ENCODE measurements at places on chromosomes 5 and 9. TPM values are rescaled to one million over a fixed set of nuclear protein-coding genes. Genes with fewer than 3 reads are reported as not detected.
A peak's percentile ranks its signal among the peaks of the same experiment; 100 is the strongest.

GRCh38 chr9:14183001-14183400 is 130.9 kb downstream of the NFIB start:
- H3K4me3 ChIP-seq, result no peak overlapping the region
- no peak for DNase-seq
- H3K4me1 ChIP-seq, result no peaks in the 10 kb centered on the region
- H3K27me3 ChIP-seq, result no peaks in the 10 kb centered on the region
- H3K36me3 ChIP-seq, result no peaks in the 10 kb centered on the region

DNA sequence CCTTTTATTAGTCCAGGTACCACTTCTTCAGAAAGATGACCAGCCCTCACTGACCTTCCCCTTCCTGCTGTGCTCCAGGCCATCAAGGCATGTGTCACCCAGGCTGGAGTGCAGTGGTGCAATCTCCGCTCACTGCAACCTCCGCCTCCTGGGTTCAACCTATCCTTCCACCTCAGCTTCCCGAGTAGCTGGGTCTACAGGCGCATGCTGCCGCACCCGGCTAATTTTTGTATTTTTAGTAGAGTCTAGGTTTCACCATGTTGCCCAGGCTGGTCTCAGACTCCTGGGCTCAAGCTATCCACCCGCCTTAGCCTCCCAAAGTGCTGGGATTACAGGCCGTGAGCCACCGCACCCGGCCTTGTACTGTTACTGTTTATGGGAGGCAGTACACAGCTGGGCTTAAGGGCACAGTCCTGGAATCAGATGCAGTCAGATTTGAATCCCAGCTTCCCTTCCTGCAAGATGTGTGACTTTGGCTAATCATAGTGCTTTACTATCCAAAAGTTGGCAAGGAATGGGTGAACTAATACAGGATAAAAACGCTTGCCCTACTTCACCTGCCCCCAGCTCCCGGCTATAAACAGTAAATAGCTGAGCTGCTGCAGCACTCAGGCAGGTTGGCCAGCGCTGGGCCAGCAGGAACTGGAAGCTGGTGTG is 483 bp upstream of the EIF4EBP3 start:
- no peaks in the 10 kb centered on the region for H3K27me3 ChIP-seq
- H3K27ac ChIP-seq, result peak overlapping the region; percentile 89
- H3K36me3 ChIP-seq, result peaks cover 33% of the 10 kb centered on the region
- H3K4me3 ChIP-seq, result peak overlapping the region; percentile 83
- DNase-seq, result no peak

- no peak overlapping the region for H3K27ac ChIP-seq
- no peaks in the 10 kb centered on the region for H3K4me1 ChIP-seq
- H3K36me3 ChIP-seq, result no peaks in the 10 kb centered on the region
- no peak for DNase-seq
- H3K27me3 ChIP-seq, result no peaks in the 10 kb centered on the region
Measured at GRCh38 chr9:16559418-16560188, 310.9 kb downstream of the BNC2 start.

- no peaks in the 10 kb centered on the region for H3K36me3 ChIP-seq
- H3K4me3 ChIP-seq, result no peak overlapping the region
- H3K4me1 ChIP-seq, result peaks cover 15% of the 10 kb centered on the region
- DNase-seq, result no peak
Measured at GRCh38 chr9:125632321-125633115, 74.5 kb downstream of the MAPKAP1 start.

- H3K4me1 ChIP-seq, result no peaks in the 10 kb centered on the region
- H3K36me3 ChIP-seq, result no peaks in the 10 kb centered on the region
- no peak for DNase-seq
- no peaks in the 10 kb centered on the region for H3K27me3 ChIP-seq
- no peak overlapping the region for H3K4me3 ChIP-seq
Measured at GRCh38 chr5:147332658-147333057, 97.8 kb downstream of the STK32A start.

GRCh38 chr5:55160493-55161209 is 680 bp downstream of the GPX8 start:
- H3K4me1 ChIP-seq, result no peaks in the 10 kb centered on the region
- no peak overlapping the region for H3K4me3 ChIP-seq
- no peaks in the 10 kb centered on the region for H3K36me3 ChIP-seq

GRCh38 chr9:131236161-131236560 is 40.1 kb downstream of the FAM78A start:
- no peaks in the 10 kb centered on the region for H3K27me3 ChIP-seq
- no peak overlapping the region for H3K4me3 ChIP-seq
- H3K36me3 ChIP-seq, result peaks cover 35% of the 10 kb centered on the region
- no peak for DNase-seq
- no peak overlapping the region for H3K27ac ChIP-seq
- peaks cover 43% of the 10 kb centered on the region for H3K4me1 ChIP-seq

DNA sequence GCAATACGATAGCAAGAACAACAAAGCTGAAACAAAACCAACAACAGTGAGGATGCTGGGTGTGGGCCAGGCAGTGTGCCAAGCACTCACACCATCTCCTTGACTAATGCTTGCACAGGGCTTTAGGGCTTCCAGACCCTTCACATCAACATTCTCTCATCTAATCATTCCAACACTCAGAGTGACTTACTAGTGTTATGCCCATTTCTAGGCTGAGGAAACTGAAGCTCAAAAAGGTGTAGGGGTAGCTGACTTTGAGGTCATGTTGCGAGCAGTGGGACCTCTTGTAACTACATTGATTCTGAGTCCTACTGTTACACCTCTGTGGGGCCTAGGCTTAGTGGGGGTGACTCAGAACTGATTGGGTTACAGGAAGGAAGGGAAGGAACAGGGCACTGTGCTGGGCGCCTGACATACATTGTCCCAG is 9.7 kb downstream of the ANGPTL2 start:
- H3K27me3 ChIP-seq, result no peaks in the 10 kb centered on the region
- H3K36me3 ChIP-seq, result no peaks in the 10 kb centered on the region

GRCh38 chr5:156419661-156420060 is 92.7 kb downstream of the SGCD start:
- no peaks in the 10 kb centered on the region for H3K4me1 ChIP-seq
- DNase-seq, result no peak
- H3K4me3 ChIP-seq, result no peak overlapping the region
- no peaks in the 10 kb centered on the region for H3K27me3 ChIP-seq
- H3K27ac ChIP-seq, result no peak overlapping the region

DNA sequence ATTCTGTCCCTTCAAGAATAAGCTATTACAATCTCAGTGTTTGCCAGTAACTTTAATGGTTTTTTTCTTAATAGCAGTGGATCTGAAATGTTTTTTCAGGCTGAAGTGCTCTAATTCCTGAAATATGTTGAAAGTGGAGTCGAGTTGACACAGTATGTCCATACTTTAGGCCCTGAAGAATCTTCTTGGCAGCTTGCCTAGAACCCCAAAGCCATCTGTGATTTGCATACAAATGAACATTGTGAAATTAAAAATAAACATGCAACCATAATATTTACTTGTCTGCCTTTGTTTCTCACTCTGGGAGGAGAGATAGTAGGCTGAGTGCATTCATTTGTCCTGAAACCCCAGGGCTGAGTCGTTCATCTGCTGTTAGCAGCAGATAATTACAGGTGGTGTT is 152.7 kb downstream of the ADCY2 start:
- no peaks in the 10 kb centered on the region for H3K27me3 ChIP-seq
- no peaks in the 10 kb centered on the region for H3K36me3 ChIP-seq
- DNase-seq, result no peak
- no peak overlapping the region for H3K27ac ChIP-seq

DNA sequence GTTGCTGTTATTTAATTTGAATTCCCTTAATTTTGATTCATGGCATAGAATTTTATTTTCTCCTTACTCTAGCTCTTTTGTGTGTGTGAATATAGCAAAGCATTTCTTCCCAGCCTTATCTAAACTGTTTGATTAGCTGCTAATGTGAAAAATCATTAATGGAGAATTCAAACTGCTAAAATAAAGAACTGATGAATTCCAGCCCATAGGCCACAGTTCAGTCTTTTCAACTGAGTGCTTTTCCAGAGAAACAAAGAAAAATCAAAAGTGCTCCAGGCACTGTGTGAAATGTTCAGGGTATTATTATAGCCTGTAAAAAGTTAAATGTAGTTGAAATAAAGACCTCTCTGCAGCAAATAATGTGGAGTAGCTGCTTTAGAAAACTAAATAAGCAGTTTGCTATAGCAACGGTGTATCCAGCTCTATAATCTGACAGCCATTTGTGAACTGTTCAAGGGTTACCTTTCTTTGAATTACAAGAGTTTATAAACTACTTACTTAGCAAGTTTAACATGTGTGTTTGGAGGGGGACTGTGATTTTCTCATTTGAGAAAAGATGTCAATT is 123.8 kb downstream of the GIN1 start:
- no peak overlapping the region for H3K27ac ChIP-seq
- no peaks in the 10 kb centered on the region for H3K36me3 ChIP-seq
- H3K27me3 ChIP-seq, result no peaks in the 10 kb centered on the region
- H3K4me3 ChIP-seq, result no peak overlapping the region
- no peaks in the 10 kb centered on the region for H3K4me1 ChIP-seq
- DNase-seq, result no peak

DNA sequence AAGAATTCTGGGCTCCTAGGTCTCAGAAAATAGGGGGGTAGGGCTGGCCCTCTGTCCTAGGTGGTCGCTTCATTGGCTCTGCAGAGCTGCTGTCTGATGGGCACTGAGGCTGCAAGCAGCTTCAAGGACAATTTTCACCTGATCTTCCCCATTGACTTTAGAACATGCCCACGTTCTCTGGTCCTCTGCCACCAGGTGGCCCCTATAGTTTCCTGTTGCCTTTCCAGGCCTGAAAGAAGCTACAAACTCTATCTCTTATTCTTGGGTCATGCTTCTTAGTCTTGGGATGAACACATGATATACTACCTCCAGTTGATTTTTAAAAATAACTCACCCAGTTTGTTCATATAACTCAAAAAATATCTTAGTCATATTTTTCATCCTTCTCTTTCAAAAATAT is 26.3 kb downstream of the SPZ1 start:
- H3K27me3 ChIP-seq, result no peaks in the 10 kb centered on the region
- no peaks in the 10 kb centered on the region for H3K4me1 ChIP-seq
- H3K27ac ChIP-seq, result no peak overlapping the region
- H3K36me3 ChIP-seq, result no peaks in the 10 kb centered on the region

DNA sequence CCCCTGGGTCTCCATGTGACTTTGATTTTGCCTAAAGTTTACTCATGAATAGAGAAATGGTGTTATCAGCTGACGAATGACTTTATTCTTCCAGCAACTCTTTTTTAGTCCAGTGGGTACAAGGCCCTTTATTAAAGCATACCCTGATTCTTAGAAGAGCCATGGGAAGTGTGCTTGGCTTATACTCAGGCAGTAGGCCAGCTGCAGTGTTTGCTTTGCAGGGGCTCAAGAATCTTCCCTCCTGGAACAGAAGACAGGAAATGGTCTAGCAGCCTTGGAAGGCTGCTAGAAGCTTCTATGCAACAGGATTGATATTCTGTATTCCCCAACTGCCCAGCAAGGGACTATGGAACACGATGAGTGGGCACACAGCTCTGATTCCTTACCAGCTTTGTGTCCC is 73.4 kb upstream of the PLPP6 start:
- DNase-seq, result no peak
- H3K36me3 ChIP-seq, result no peaks in the 10 kb centered on the region
- H3K27me3 ChIP-seq, result no peaks in the 10 kb centered on the region
- H3K4me1 ChIP-seq, result no peaks in the 10 kb centered on the region
- H3K4me3 ChIP-seq, result no peak overlapping the region

- DNase-seq, result no peak
- no peaks in the 10 kb centered on the region for H3K36me3 ChIP-seq
- H3K27me3 ChIP-seq, result no peaks in the 10 kb centered on the region
Measured at GRCh38 chr5:103463261-103463660, 99.3 kb downstream of the NUDT12 start.

- no peak overlapping the region for H3K27ac ChIP-seq
- H3K36me3 ChIP-seq, result no peaks in the 10 kb centered on the region
- no peak for DNase-seq
- no peaks in the 10 kb centered on the region for H3K27me3 ChIP-seq
Measured at GRCh38 chr5:88480245-88480644, 211.6 kb upstream of the TMEM161B start.

DNA sequence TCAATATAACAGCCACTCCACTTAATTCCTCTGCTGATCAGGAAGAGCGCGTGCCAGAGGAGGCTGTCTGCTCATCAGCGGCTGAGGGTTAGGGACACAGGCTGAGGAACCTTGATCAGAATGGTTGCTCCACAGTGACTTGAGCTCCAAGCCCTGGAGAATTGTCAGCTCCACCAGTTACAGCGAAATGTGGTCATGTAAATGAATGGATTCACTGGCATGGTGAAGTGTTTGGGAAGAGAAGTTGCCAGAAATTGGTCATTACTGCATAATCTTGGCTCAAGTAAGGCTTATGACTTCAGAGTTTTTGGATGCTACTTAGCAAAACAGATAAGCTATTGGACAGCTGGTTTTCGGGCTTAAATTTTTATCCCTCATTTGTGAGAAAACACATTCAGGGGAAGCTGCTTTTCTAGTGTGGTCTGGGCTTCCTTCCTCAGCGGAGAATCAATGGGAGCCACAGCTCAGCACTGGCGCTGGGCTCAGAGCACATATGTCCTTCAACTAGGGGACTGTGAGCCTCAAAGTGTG is 65.0 kb downstream of the PRRT1B start:
- H3K4me1 ChIP-seq, result no peaks in the 10 kb centered on the region
- H3K27me3 ChIP-seq, result no peaks in the 10 kb centered on the region
- no peak for DNase-seq
- no peaks in the 10 kb centered on the region for H3K36me3 ChIP-seq
- no peak overlapping the region for H3K4me3 ChIP-seq
- no peak overlapping the region for H3K27ac ChIP-seq

DNA sequence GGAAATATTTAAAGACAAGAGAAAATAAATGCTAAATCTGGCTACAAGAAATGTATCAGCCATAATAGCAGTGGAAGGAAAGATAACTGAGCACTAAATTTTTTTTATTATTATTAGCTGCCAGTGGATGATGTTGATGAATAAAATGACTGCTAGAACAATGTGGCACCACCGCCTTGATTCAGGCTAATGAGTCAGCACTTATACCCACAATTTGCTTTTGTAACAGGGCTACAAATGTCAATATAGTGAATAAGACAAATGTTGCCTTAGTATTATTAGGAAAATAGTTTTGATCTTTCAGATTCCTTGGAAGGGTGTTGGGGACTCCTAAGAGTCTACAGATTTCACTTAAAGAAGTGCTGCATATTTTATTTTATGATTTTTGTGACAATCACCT is 555.2 kb upstream of the GRAMD2B start:
- no peak overlapping the region for H3K27ac ChIP-seq
- no peak overlapping the region for H3K4me3 ChIP-seq
- no peaks in the 10 kb centered on the region for H3K4me1 ChIP-seq
- no peaks in the 10 kb centered on the region for H3K27me3 ChIP-seq
- DNase-seq, result no peak

The CTSV gene
- total RNA-seq, result 0.24 TPM

The ANKH gene
- total RNA-seq, result 190 TPM

The PPP3R2 gene
- not detected for total RNA-seq

The RFK gene
- total RNA-seq, result 11.3 TPM

The SH3PXD2B gene
- total RNA-seq, result 0.22 TPM

The SHC3 gene
- total RNA-seq, result 0.11 TPM

The PCDHA9 gene
- not detected for total RNA-seq

The CAPSL gene
- total RNA-seq, result not detected

Measured in naive thymus-derived CD4-positive, alpha-beta T cell (primary cell).